ENCODE measurements at places on chromosomes 1 and 21. TPM values are rescaled to one million over a fixed set of nuclear protein-coding genes. Genes with fewer than 3 reads are reported as not detected.

GRCh38 chr21:33991133-33991532 is 75.5 kb upstream of the ATP5PO start:
- DNase-seq: no peak

GRCh38 chr1:155062151-155062686 is 1.3 kb upstream of the EFNA4 start:
- peak; percentile 73 for DNase-seq

DNA sequence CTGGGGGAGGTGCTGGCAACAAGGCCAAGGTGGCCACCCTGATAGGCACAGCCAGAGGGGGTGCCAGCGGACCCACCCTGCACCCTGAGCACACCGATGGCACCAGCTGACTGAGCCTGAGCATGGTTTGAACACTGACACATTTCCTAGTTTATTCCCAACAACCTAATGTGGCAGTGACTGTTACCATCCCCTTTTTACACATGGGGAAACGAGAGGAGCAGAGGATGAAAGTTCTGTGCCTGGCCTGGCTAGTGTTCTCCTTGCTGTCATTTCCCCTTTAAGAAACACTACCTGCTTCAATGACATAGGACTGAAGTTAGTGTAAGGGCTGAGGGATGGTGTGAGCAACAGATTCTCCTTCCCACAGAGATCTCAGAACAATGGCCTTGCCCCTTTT is 15.3 kb downstream of the CLDN14 start:
- no peak for DNase-seq

- DNase-seq: no peak
Measured at GRCh38 chr1:115982400-115982799, 6.1 kb downstream of the SLC22A15 start.

DNA sequence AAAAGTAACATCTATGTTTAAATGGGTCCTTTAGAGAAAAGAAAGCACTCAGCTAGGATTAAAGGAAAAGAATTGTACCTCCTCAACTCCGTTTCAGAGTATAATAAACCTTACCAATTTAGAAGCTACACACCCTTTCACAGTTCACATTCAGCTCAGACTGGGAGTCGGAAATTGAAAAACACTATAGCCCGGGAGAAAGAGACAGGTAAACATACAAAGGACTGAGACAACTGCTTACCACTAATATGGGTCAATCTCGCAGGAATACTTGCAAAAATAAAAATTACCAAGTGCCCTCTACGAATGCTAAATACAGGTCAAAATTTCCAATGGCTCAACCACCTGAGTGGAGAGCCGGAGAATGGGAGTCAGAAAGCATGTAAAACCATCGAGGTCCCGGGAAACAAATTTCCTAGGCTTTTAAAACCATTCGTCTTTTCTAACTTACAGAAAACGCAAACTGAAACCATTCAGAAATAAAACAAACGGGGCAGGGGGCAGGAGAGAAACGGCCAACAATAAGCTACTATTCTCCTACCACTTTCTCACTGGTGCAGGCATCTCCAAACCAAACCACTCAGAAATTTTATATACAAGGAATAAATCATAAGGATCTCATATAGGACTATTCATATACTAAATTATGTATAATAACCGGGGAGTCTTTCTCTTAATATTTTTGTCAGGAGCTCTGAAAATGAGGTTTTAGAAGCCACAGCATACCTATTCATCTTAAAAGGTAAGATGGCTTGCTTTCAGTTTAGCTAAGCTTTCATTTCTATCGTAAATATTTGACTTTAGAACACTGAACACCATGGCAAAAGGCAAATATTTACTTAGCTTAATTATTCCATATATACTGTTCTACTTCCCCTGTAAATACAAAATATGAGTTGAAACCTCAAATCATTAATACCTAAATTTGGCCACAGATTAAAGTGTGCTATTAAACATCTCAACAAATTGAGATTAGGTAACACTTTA is 136.5 kb downstream of the RERE start:
- no peak for DNase-seq

- DNase-seq: peak; percentile 19
Measured at GRCh38 chr1:162930976-162931560, 70.1 kb upstream of the CCDC190 start.

Gene TMEM240
- polyA plus RNA-seq: 2.1 TPM

Gene FAM110D
- 0.40 TPM for polyA plus RNA-seq

Gene NUDC
- 125 TPM for polyA plus RNA-seq
